GM23338 (cell line): ENCODE measurements at places on chromosomes 2 and 18. TPM values are rescaled to one million over a fixed set of nuclear protein-coding genes. Genes with fewer than 3 reads are reported as not detected.

CDK5R2 gene
- 0.43 and 0.56 TPM in 2 replicates for total RNA-seq

DSG1 gene
- total RNA-seq = 0.04 TPM in 1 of 2 replicates, not detected in the other

ICOS gene
- total RNA-seq = not detected in 2 replicates

CCDC141 gene
- 8.0 and 13.4 TPM in 2 replicates for total RNA-seq

NAT8 gene
- not detected in 2 replicates for total RNA-seq

LDAH gene
- total RNA-seq = 25.4 and 37.5 TPM in 2 replicates

LRRFIP1 gene
- total RNA-seq = 57.4 and 59.6 TPM in 2 replicates

OTOF gene
- 0.21 TPM in 1 of 2 replicates, not detected in the other for total RNA-seq

LOXL3 gene
- 12.2 and 14.9 TPM in 2 replicates for total RNA-seq

MYO3B gene
- total RNA-seq = 0.19 and 0.42 TPM in 2 replicates

CGREF1 gene
- 2.3 and 4.1 TPM in 2 replicates for total RNA-seq

LONRF2 gene
- total RNA-seq = 0.24 and 0.35 TPM in 2 replicates

ERFE gene
- total RNA-seq = 2.5 and 3.3 TPM in 2 replicates

- DNase-seq = no peak
Observed at GRCh38 chr2:152223977-152224376, 48.4 kb upstream of the STAM2 start.

- peak; percentile 3 for DNase-seq
Observed at GRCh38 chr18:24702001-24702515, 241.6 kb downstream of the HRH4 start.

DNA sequence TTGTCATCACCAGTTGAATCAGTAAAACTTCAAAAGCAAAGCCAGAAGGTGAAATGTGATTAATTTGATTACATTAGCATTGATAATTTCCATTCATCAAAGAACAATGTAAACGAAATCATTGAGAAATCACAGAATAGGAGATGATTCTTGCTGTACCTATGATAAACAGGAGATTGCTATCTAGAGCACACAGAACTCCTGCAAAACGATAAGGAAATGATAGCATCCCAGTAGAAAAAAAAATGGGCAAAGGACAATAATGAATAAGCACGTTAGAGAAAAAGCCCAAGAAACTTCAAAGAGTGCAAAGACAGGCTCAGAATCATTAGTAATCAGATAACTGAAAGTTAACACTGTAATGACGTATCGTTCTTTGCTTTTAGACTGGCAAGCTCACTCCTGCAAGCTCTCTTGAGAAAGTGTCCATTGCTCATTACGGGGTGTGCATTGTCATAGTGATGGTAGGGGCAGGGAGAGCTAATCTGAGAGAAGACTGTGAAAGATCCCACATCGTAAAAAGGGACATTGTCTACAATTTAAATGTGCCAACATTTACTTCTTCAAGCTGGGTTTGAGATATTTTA is 143.6 kb downstream of the SPP2 start:
- DNase-seq = no peak

- DNase-seq = no peak
Observed at GRCh38 chr18:26568926-26569665, 20.7 kb upstream of the KCTD1 start.

- no peak for DNase-seq
Observed at GRCh38 chr2:219127037-219127635, 33.5 kb downstream of the NHEJ1 start.

DNA sequence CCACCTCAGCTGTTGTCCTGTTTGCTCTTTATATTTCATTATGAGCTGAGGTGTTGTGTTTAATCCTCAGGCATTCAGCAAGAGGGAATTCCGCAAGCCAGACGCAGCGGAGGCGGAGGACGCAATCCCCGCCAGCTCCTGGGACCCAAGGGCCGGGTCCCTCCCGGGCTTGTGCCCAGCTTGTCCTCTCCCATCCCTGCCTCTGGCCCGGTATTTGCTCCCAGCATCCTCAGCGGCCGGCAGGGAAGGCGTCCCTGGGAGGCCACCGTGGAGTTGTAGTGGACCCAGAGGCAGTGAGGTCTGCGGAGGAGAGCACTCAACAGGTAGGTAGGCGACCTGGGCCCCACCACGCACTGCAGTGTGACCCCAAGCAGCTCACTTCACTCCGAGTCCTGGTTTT is 42.5 kb upstream of the FOSL2 start:
- no peak for DNase-seq

DNA sequence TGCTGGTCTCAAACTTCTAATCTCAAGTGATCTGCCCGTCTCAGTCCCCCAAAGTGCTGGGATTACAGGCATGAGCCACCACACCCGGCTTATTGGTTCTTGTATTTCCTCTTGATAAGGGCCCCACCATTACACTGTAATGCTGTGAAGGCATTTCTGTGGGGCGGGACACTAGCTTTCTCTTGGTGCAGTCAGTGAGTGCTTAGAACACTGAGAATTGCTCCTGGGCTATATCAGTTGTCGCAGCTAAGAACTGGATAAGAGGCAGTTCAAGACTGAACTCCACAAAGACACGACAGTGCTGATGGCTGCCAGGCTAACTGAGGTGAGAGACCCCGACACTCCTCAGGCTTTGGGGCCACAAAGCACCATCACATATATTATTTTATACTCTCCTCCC is 2.1 kb downstream of the KHK start:
- no peak for DNase-seq

- DNase-seq = no peak
Observed at GRCh38 chr2:105411720-105412407, 13.0 kb upstream of the FHL2 start.

GRCh38 chr2:166158546-166158945 is 30.7 kb upstream of the SCN1A start:
- no peak for DNase-seq

DNA sequence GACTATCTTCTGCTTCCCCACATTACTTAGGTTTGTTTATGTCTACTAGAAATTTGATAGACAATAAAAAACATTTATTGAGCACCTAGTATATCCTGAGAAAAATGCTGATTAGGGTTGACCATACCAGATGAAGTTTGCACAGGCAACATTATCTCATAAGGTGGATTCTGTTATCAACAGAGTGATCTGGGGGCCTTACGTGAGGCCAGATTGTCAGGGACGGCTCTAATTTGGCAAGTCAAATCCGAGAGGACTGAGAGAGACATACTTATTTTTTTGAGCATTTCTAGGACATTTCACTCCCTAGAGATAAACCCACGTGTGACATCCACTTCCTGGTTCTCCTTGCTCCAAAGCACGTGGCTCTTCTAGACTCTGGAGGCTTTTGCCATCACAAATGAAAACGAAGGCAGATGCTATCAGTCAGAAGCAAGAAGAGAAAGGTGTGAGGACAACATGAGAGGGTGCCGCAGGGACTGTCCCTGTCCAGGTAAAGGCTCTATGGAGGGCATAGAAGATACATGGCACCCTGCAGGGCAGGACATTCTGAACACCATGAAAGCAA is 168.0 kb upstream of the REV1 start:
- DNase-seq = no peak

- no peak for DNase-seq
Observed at GRCh38 chr2:105087273-105087672, 49.4 kb downstream of the MRPS9 start.

DNA sequence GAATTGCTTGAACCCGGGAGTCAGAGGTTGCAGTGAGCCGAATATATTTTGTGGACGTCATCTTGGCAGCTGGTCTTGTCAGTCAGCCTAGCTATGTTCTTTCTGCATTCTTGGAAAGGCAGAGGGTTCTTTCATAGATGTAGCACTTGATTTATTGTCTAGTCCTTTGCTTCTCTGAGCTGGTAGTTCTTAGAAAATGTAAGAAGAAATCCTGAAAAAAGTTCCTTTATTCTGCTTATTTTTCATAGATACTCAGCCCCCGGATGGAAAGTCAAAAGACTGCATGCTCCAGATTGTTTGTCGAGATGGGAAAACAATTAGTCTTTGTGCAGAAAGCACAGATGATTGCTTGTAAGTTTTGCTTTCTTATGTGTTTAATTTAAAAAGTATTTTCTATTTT is 21.3 kb downstream of the PLEKHB2 start:
- no peak for DNase-seq

- no peak for DNase-seq
Observed at GRCh38 chr18:79540161-79540903, 139.3 kb upstream of the CTDP1 start.

- no peak for DNase-seq
Observed at GRCh38 chr2:184113696-184114403, 484.5 kb upstream of the ZNF804A start.

GRCh38 chr2:25757906-25758305 is 84.5 kb upstream of the DTNB start:
- DNase-seq = no peak

DNA sequence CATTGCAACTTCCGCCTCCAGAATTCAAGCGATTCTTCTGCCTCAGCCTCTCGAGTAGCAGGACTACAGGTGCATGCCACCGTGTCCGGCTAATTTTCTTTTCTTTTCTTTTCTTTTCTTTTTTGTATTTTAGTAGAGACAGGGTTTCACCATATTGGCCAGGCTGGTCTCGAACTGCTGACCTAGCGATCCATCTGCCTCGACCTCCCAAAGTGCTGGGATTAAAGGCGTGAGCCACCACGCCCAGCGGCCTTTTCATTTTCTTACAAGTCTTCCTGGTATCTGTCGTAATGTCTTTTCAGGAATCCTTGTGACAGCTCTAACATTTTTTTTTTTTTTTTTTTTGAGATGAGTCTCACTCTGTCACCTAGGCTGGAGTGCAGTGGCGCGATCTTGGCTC is 66.4 kb upstream of the EDAR start:
- no peak for DNase-seq

- no peak for DNase-seq
Observed at GRCh38 chr2:120384486-120385354, 38.8 kb downstream of the INHBB start.
